Prostate gland (tissue), 2 donors: ENCODE measurements at places on chromosomes 1 and 21. TPM values are rescaled to one million over a fixed set of nuclear protein-coding genes. Genes with fewer than 3 reads are reported as not detected.

DNA sequence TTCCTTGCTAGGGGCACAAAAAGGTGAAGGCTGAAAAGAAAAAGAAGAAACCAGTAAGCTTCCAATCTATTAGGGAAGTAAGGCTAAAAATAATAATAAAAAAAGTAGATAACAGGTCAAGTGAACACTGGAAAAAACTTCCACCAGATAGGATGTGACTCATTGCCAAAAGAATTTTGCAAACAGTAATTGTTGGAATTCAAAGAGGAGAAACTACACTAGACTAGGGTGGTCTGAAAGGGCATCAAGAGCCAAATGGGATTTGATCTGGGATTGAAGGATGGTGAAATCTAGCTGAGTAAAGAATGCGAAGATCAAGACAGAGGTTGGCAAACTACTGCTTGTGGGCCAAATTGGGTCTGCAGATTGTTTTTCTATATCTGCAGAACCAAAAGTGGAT lies 6.0 kb upstream of the ST6GALNAC3 start:
- no peak for DNase-seq

Gene CFAP74
- total RNA-seq, result not detected

DNA sequence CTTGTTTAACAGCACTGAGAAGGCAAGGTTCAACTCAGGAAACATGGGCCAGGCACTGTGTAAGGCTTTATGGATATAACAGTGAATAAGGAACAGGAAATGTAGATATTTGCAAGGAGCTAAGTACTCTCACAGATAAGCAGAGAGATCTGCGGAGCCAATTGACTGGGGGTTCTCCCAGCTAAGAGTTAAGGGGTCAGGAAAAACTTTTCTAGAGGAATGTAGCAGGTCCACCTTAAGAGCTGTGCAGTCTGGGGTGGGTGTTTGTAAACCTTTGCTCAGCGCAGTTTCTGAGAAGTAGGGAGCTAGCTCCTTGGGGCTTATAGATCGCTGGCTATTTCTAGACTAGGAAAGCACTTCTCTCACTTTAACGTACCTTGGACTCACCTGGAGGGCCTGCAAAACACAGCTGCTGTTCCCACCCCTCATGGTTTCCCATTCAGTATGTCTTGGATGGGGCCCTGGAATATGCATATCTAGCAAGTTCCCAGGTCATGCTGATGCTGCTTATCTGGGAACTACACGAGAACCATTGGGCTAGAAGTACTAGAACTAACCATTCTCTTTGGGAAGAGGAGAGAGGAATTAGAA lies 51.7 kb downstream of the TLCD4 start:
- DNase-seq, result no peak

Gene RIPK4
- 52.6 TPM for total RNA-seq

Gene AXDND1
- total RNA-seq, result 7.0 TPM

GRCh38 chr1:36761113-36761512 lies 273.2 kb downstream of the GRIK3 start:
- no peak for DNase-seq

Gene MAP1LC3C
- not detected for total RNA-seq

DNA sequence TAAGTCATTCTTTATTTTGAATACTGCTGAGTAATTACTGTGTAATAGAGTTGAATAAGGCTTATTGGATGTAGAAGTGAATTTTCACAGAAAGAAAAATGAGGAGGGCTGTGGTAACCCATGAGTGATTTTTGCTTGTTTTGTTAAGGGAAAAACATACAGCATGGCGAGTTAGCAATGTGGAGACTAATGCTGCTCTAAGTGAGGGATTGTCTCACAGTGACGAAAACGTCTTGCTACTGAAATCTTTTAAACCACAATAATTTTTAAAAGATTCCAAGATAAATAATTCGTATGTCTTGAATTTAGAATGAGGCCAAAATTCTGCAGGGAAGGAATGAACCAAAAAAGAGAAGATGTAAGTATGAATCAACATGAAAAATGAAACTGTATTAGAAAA lies 16.2 kb upstream of the PLA2G4A start:
- DNase-seq, result no peak

- DNase-seq, result no peak
Observed at GRCh38 chr1:167799747-167800146, 78.0 kb downstream of the MPZL1 start.

Gene SPRR4
- total RNA-seq, result not detected

GRCh38 chr1:18955441-18956192 lies 859 bp downstream of the IFFO2 start:
- peak; percentile 43 for DNase-seq

- no peak for DNase-seq
Observed at GRCh38 chr1:26996024-26996423, 2.5 kb downstream of the TRNP1 start.

Gene ATP6V1G3
- not detected for total RNA-seq

Gene ABCA4
- total RNA-seq, result 0.41 TPM

GRCh38 chr1:35637401-35637809 lies 3.9 kb downstream of the PSMB2 start:
- DNase-seq, result no peak

DNA sequence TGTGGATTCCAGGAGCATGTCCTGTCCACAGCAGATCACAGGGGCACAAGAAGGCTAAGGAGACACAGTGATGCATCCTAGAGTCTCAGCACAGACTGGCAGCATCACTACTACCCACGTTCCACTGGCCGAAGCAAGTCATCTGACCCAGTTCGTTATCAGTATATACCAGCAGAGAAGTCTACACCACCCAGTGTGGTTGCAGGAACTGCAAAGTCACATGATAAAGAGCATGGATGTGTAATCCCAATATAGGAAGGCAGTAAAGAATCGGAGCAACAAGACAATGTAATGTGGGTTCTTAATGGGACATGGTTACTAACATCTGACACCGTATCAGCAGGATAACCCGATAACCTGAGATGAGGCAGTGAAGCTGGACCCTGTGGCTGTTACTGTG lies 246.6 kb downstream of the RRAGC start:
- no peak for DNase-seq

GRCh38 chr1:228090613-228091081 lies 8.1 kb downstream of the ARF1 start:
- no peak for DNase-seq

Gene RIPPLY3
- 0.34 TPM for total RNA-seq

- no peak for DNase-seq
Observed at GRCh38 chr1:67983867-67984266, 66.6 kb downstream of the DIRAS3 start.

- no peak for DNase-seq
Observed at GRCh38 chr1:186689907-186690306, 9.7 kb upstream of the PTGS2 start.
